ENCODE measurements at places on chromosomes 2 and 18. TPM values are rescaled to one million over a fixed set of nuclear protein-coding genes. Genes with fewer than 3 reads are reported as not detected.

DNA sequence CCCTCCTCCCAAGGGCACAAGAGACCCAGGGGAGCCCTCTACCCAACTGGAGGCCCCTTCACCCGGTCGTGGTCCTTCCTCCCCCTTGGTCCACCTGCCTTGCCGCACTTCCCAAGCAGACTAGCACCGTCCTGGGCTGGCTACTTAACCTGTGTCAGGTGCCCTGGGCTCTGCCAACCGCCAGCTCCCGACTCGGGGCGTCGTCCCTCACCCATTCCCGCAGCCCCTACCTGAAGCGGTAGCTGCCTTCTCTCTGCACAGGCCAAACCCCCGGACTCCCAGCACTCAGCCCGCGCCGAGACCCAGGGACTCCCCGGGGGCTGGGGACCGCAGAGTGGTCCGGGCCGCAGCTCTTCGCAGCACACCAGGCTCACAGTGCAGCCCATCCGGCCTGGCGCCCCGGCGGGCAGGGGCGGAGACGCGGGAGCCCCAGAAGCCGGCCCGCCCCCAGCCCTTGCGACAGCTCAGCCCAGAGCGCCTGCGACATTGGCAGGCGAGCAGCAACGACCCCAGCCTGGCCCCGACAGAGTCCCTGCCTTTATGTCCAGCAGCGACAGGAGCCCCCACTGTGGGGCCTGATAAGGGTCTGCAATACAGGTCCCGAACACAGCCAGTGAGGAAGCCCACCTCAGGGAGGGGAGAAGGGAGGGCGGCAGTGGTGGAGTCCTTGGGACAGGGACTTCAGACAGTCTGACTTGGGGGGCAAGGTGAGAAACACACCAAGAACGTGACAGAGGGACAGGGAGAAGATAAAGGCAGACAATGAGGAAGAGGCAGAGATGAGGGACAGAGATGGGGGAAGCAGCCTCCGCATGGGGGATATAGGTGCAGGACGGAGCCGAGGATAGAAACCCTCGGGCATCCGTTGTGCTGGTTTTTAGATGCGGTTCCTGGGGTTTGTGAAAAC lies 31.0 kb upstream of the TNS1 start:
- DNase-seq, result no peak

DNA sequence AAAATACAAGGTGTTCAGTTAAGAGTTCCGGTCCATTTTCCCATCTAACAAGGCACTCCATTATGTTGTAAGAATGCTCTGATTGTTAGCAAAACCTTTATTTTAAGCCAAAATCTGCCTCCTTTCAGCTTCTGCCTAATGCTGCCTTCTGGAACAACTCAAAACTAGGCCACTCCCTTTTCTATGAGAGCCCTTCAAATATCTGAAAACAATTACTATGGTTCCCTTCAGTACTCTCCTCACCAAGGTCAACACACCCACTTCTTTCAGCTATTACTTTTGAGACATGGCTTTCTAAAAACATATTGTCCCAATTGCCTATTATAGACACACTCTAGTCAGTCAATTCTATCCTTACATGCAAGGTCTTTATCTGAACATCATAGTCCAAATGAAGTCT lies 429.4 kb downstream of the ERBB4 start:
- no peak for DNase-seq

GRCh38 chr18:79400591-79401381 lies 5.1 kb downstream of the NFATC1 start:
- no peak for DNase-seq

DNA sequence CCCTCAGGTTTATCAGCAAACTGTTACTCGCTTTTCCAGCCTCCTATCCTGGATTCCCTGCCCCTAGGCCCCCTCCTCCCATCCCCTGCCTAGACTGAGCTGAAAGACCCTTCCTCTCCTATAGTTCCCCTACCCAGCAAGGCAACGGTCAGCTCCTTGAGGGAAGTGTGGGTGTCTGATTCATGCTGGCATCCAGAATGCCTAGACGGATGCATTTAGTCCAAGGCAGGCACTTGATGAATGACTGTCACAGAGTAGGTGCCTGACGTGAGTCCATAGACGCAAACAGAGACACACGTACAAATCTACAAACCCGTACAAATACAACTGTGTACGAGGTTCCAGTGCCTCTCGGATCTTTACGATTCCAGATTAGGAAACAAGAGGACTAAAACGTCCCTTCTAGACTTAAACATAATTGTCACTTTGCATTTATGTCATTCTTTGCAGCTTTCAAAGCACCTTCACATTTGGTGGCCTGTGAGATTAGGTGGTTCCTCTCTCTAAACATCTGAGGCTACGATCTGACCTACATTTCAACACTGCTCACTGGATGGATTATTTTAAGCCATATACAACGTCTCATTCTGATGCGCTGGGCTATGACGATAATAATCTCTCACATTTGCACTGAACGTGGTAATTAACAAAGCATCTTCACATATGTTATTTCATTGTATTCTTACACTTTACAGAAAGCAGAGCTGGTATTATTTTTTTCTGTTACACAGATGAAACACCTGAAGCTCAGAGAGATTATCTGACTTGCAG lies 36.7 kb downstream of the DNMT3A start:
- DNase-seq, result no peak

- peak; percentile 42 for DNase-seq
These were observed 38.2 kb downstream of the NRP2 start for GRCh38 chr2:205720451-205720902.

Gene PTPRM
- 48.6 TPM for total RNA-seq

Gene SLC25A12
- 21.3 TPM for total RNA-seq

Gene WDR54
- 28.9 TPM for total RNA-seq
